ENCODE measurements at places on chromosomes 3 and 15. TPM values are rescaled to one million over a fixed set of nuclear protein-coding genes. Genes with fewer than 3 reads are reported as not detected.

DNA sequence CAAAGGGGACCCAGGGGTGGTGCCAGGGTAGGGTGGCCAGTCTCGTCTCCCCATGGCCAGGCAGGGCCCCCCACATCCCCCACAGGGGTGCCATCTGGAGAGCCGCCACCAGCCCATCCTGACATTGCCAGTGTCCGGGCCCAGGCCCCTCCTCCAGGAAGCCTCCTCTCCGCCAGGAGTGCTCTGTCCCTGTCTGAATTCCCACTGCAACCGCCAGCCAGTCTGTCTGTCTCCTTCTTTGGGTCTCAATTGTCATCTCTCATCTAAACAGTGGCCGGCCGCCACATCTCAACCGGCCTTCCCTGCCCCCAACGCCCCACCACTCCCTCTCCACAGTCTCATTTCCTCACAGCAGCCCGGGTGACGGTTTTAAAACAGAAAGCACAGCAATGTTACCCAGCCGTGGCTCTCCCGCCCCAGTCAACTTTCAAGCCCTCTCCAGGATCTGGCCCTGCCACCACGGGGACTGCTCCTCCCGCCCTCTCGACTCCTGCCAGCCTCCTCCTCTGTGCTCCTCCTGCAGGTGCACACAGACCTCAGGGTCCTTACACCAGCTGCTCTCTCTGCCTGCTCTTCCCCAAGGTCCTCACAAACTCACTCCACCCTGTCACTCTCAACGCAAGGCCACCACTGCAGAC is 57.0 kb downstream of the IQSEC1 start:
- no peaks in the 10 kb centered on the region for H3K36me3 ChIP-seq
- H3K4me1 ChIP-seq: peaks cover 12% of the 10 kb centered on the region
- DNase-seq: no peak
- no peak overlapping the region for H3K4me3 ChIP-seq
- H3K27ac ChIP-seq: no peak overlapping the region

DNA sequence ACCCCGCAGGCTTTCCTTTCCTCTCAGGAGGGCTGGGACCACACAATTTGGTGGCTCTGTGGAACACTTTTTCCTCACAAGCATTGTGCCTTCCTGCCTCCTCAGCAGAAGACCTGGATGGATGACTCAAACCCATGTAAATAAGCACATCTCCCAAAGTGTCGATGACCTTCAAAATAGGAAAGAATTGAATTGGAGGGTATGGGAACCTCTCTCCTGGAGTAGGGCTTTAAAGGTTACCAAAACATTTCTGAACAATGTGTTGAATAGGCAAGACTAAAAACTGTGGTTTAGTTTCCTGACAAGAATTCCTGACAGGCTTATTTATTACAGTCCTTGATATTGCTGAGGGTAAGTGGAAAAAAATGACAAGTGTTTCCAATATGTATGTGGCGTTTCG is 118.2 kb downstream of the ALDH1A2 start:
- no peak for DNase-seq
- H3K4me3 ChIP-seq: no peak overlapping the region
- peaks cover 2% of the 10 kb centered on the region for H3K27me3 ChIP-seq
- no peaks in the 10 kb centered on the region for H3K4me1 ChIP-seq

- H3K4me3 ChIP-seq: no peak overlapping the region
- no peaks in the 10 kb centered on the region for H3K4me1 ChIP-seq
- no peaks in the 10 kb centered on the region for H3K36me3 ChIP-seq
Observed at GRCh38 chr3:7929319-7929889, 572.2 kb upstream of the LMCD1 start.

DNA sequence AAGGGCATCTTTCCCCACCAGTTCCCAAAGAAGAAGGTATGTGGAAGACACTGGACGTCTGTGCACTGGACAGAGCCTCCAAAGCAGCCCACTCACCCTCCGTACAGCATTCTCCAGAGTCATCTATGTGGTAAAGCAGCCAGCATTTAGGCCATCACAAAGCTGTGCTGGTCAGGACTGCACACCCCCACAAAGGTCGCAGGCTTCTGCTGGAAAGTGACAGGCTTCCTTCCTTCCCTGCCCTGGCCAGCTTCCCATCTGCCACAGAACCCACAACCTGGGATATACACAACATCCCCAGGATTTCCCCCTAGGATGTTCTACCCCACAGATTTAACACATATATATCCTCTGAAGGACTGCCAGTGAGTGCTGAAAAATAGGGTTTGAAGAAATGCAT is 64.6 kb upstream of the GALNT15 start:
- no peaks in the 10 kb centered on the region for H3K4me1 ChIP-seq
- no peaks in the 10 kb centered on the region for H3K27me3 ChIP-seq
- no peak overlapping the region for H3K4me3 ChIP-seq
- DNase-seq: no peak

DNA sequence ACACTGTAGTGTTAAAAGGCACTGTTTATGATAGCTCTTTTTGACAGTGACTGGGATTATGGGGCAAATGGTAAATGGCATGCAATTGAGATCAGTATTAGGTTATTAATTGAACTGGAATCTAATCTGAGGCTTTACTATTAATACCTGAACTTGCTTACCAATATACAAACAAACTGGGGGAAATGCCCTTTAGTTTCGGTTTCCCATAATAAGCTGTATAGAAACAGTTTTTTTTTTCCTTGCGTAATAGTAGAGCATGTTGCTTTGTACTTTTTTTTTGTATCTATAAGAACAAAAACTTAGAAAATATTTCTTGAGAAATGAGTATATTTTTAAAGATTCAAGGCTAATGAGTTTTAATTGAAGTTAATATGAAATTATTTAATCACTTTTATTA is 95.0 kb downstream of the FNDC3B start:
- H3K27ac ChIP-seq: peak overlapping the region; percentile 27
- DNase-seq: no peak
- H3K27me3 ChIP-seq: no peaks in the 10 kb centered on the region
- H3K4me1 ChIP-seq: peaks cover 19% of the 10 kb centered on the region

DNA sequence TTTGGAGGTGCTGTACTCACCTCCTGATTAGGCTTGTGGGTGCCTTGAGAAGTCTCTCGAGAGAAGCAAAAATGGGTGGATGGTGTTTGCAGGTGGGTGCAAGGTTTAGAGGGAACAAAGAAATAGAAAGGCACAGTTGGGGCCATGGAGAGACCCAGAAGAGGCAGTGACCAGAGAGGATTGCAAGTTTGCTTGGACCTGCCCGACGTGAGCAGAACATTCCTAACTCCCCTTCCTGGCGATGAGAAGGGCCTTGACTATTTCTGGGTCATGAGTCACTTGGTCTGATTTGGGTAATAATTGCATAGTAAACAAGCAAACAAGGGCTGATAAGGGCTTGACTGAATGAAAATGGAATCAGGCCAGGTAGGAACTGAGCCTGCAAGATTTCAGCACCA is 7.0 kb upstream of the CTSH start:
- no peaks in the 10 kb centered on the region for H3K27me3 ChIP-seq
- H3K4me3 ChIP-seq: no peak overlapping the region
- no peak overlapping the region for H3K27ac ChIP-seq
- H3K4me1 ChIP-seq: peaks cover 7% of the 10 kb centered on the region
- DNase-seq: no peak

DNA sequence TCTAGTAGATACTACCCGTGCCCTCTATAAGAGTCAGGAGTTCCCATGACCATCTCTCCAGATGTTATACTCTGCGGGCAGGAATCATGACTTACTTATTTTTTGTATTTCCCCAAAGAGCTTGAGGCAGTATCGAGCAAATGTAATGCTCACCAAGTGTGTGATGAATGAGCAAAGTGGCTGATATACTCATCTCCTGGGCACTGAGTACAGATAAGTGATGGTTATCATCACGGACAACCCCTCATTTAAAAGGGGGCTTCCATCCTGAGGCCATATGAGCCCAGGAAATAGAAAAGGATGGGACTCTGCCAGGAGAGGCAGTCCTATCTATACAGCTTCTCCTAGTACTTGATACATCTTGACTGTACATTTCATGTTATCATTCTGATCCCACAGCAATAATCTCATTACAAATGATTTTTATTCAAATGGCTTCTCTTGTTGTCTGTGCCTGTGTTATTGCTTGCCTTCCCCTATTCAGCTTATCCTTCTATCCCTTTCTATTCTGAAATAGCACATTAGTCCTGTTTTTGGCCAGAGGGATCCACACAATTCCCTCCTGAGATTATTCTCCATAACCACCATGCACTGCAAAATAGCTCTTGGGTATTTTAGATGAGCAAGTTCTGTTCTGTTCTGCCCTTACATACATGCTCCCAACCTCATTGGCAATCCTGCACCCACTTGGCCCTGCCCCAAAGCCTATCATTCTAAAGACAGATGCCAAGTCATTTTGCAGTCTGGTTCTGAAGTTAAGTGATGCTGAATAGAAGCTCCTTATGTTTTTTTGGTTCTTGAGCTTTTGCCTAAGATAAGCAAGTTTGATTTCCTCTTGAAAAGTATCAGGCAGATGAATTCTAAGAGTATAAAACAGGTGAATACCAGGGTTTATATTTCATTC is 48.0 kb upstream of the MRPL3 start:
- no peaks in the 10 kb centered on the region for H3K36me3 ChIP-seq
- no peak overlapping the region for H3K4me3 ChIP-seq

Gene ZNF609
- 24.4 TPM for polyA plus RNA-seq

Gene SOX14
- not detected for polyA plus RNA-seq

Gene ATP13A4
- 15.6 TPM for polyA plus RNA-seq

Gene SPINK8
- polyA plus RNA-seq: not detected

Gene PCSK6
- polyA plus RNA-seq: 22.2 TPM

GRCh38 chr3:52393959-52394670 is 50.8 kb downstream of the SEMA3G start:
- no peaks in the 10 kb centered on the region for H3K27me3 ChIP-seq
- H3K27ac ChIP-seq: no peak overlapping the region
- H3K4me1 ChIP-seq: no peaks in the 10 kb centered on the region
- DNase-seq: no peak
- H3K36me3 ChIP-seq: peaks cover 56% of the 10 kb centered on the region
- H3K4me3 ChIP-seq: no peak overlapping the region

Gene FOXL2NB
- not detected for polyA plus RNA-seq

Gene AHSG
- 1.8 TPM for polyA plus RNA-seq

DNA sequence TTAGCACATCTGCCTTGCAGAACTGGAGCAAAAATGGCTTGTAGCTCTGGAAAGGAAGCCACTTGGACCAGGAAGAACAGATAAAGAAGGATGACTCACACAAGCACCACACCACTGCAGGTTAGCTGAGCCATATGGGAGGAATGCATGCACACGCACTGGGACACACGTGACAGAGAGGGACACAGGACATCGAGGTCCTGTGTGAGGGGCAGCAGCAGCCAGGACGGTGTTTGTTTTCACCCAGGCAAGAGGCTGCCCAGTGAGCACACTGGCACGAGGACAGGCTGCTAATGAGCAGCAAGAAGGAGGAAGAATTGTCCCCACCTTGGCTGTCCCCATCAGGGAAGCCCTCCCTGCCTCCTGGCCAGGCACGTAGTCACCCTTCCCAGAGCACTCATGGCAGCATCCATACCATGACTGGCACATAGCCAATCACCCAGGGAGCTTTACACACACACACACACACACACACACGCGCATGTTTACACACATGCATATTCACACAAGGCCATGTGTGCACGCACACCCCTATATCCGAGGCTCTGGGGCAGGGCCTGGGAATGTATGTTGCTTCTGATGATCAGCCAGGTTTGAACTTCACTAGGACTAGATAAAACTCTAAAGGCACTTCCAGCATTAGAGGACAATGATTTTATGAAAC is 24.0 kb upstream of the SPTBN5 start:
- H3K27ac ChIP-seq: peak overlapping the region; percentile 61
- H3K27me3 ChIP-seq: no peaks in the 10 kb centered on the region
- H3K36me3 ChIP-seq: peaks cover 24% of the 10 kb centered on the region

GRCh38 chr3:37308247-37308646 is 133.9 kb upstream of the LRRFIP2 start:
- no peak overlapping the region for H3K27ac ChIP-seq
- no peak for DNase-seq
- peaks cover 16% of the 10 kb centered on the region for H3K36me3 ChIP-seq

DNA sequence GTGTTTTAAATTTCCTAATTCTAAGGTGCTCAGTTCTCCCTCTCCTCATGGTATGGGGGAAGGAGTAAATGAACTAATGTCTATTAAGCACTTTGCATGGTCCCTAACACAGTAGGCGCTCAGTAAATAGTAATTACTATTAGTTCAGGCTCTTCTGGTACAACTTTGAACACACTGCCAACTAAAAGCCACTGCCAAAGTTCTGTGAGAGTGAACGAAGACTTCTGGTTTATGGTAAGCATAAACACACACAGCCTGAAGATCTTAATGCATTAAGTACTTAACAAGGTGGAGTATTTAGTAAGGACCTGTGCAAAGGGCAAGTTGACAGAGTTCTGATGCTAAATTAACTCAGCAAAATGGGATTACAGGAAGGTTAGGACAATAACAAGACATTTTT is 24.7 kb downstream of the RARB start:
- H3K27me3 ChIP-seq: no peaks in the 10 kb centered on the region
- H3K36me3 ChIP-seq: no peaks in the 10 kb centered on the region
- no peak overlapping the region for H3K4me3 ChIP-seq
- no peak for DNase-seq
- peaks cover 18% of the 10 kb centered on the region for H3K4me1 ChIP-seq

DNA sequence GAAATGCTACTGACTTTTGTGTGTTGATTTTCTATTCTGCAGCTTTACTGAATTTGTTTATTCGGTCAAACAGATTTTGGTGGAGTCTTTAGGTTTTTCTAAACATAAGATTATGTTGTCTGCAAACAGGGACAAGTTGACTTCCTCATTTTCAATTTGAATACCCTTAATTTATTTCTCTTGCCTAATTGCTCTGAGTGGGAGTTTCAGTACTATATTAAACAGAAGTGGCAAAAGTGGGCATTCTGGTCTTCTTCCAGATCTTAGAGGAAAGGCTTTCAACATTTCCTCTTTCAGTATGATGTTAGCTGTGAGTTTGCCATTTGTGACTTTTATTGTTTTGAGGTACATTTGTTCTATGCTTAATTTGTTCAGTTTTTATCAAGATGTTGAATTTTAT is 268.5 kb downstream of the WNT5A start:
- no peaks in the 10 kb centered on the region for H3K27me3 ChIP-seq
- DNase-seq: no peak
- no peaks in the 10 kb centered on the region for H3K4me1 ChIP-seq
- no peak overlapping the region for H3K4me3 ChIP-seq

Gene HESX1
- polyA plus RNA-seq: 1.5 TPM

DNA sequence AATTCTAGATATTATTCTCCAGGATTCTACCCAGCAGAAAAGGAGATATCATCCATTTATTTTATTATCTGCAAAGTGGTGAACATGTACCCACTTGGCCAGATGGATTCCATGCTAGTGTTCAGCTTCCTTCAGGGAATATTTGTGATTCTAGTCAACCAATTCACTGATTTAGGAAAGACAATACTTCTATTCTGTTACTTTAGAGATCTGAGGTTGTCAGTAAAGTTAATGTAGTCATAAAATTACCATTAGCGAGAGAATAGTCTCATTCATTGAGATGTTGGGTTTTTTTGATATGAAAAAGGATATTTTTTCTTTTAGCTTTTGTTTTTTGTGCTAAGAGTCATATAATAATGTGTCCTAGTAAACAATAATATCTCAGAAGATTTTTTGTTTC is 222.8 kb downstream of the CGGBP1 start:
- H3K27me3 ChIP-seq: no peaks in the 10 kb centered on the region
- no peak overlapping the region for H3K4me3 ChIP-seq
- H3K36me3 ChIP-seq: no peaks in the 10 kb centered on the region

Gene FBXO22
- polyA plus RNA-seq: 24.9 TPM

- DNase-seq: no peak
- no peaks in the 10 kb centered on the region for H3K4me1 ChIP-seq
- H3K27me3 ChIP-seq: no peaks in the 10 kb centered on the region
- no peak overlapping the region for H3K27ac ChIP-seq
Observed at GRCh38 chr3:152232679-152233078, 36.0 kb upstream of the MBNL1 start.

Measured in large intestine (tissue), 12 donors.